ENCODE measurements at places on chromosomes 5 and 9.

- DNase-seq: no peak
These were observed 132.3 kb downstream of the ZNF608 start for GRCh38 chr5:124614105-124614504.

- no peak for DNase-seq
These were observed 585.3 kb upstream of the CCNG1 start for GRCh38 chr5:162852134-162852533.

DNA sequence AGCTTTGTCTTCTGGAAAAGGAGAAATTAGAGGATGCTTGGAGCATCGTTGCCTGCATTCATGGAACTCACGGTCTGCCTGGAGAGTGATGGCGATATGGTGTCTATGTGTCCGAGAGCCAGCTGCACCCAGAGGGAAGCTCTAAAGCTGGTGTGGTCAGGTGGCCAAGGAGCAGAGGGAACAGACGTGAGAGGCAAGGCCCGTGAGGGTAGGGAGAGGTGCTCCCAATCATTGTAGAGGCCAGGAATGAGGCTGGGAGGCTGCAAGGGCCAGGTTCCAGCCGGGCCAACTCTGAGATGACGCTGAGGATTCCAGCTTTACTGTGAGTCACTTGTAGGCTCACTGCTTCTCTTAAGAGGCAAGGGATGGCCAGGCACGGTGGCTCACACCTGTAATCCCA is 7.6 kb downstream of the FGD3 start:
- no peak for DNase-seq

- no peak for DNase-seq
These were observed 59.6 kb upstream of the CPLANE1 start for GRCh38 chr5:37308793-37309192.

- no peak for DNase-seq
These were observed 318.2 kb upstream of the CLINT1 start for GRCh38 chr5:158177146-158177545.

DNA sequence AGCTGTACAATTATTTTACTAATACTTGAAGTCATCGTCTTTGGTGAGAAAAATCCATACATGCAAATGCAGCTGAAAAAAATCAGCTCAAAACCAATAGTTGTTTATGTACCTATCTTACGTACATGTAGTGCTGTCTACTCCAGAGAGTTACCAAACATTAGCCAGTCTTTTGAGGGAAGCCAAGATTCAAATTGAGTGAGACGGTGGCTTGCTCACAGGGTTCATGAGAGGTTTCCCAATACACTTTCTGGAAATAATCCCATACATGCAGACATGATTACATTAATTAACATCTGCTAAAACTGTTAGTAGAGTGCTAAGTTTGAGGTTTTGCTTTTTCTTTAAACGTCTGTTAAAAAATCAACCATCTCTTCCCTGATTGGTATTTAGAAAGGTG is 2.3 kb downstream of the C9orf72 start:
- no peak for DNase-seq

GRCh38 chr5:58462623-58463230 is 2.8 kb upstream of the PLK2 start:
- no peak for DNase-seq

DNA sequence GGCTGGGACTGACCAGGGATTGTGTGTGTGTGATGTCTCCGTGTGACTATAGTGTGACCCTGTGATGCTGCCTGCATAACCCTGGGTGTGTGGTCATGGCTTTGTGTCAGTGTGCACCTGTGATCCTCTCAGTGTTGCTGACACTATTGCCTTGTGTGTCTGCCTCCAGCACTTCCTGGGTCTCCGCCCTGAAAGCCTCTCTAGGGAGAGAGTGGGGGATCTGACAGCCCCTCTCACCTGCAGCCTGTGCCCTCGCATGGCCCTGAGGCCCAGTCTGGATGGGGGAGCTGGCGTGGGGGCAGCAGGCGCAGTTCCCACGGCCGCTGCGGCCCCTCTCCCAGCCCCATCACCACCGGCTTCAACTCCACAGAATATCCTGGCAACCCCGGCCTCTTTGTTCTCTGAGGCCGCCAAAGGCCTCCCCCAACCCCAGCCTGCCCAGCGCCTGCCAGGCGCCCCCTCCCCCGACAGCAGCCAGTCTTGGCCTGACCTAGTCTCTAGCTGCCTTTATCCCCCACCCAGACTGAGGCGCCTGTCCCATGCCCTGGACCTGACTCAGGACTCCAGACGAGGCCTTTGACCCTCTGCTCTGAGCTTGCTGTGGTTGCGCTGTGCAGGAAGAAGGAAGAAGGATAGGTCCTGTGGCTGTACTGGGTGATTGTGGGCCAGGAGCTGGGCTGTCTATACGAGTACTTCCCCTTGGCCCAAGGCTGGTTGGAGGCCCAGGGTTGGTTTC is 38.7 kb downstream of the CXXC5 start:
- DNase-seq: no peak
